A549 (cell line): ENCODE measurements at places on chromosomes 12 and 14.

GRCh38 chr14:21278632-21279031 lies 1.3 kb upstream of the RPGRIP1 start:
- DNase-seq = no peak

GRCh38 chr12:114018669-114019068 lies 52.5 kb upstream of the RBM19 start:
- DNase-seq = peak; percentile 20

- no peak for DNase-seq
Observed at GRCh38 chr12:40711121-40711520, 18.9 kb downstream of the CNTN1 start.

GRCh38 chr12:54238531-54238930 lies 41.4 kb downstream of the CBX5 start:
- DNase-seq = no peak

DNA sequence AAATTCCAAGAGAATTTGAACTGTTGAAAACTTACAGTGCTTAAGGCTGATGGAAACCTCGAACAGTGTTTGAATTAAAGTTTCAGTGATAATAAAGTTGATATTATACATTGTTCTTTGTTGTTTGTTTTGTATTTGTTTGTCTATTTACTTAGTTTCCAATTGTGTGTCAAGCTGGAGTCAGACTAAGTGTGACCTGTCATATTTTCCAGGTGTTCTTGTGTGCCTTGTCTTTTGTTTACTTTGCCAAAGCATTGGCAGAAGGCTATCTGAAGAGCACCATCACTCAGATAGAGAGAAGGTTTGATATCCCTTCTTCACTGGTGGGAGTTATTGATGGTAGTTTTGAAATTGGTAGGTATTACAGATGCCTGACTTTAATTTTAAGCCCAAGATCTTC lies 6.0 kb downstream of the SLCO1C1 start:
- DNase-seq = no peak

GRCh38 chr12:121872546-121873215 lies 14.0 kb upstream of the HPD start:
- DNase-seq = no peak
